Myocyte (in vitro differentiated cells): ENCODE measurements at places on chromosomes 16 and 17. TPM values are rescaled to one million over a fixed set of nuclear protein-coding genes. Genes with fewer than 3 reads are reported as not detected.
A peak's percentile ranks its signal among the peaks of the same experiment; 100 is the strongest.

The SPN gene
- total RNA-seq = not detected in 2 replicates

The FSCN2 gene
- 1.5 and 3.0 TPM in 2 replicates for total RNA-seq

The CDK12 gene
- total RNA-seq = 28.6 and 29.9 TPM in 2 replicates

The CDR2L gene
- total RNA-seq = 22.5 and 23.6 TPM in 2 replicates

GRCh38 chr17:53722407-53722806, 100.3 kb upstream of the KIF2B start:
- peak; percentile 100 for DNase-seq

DNA sequence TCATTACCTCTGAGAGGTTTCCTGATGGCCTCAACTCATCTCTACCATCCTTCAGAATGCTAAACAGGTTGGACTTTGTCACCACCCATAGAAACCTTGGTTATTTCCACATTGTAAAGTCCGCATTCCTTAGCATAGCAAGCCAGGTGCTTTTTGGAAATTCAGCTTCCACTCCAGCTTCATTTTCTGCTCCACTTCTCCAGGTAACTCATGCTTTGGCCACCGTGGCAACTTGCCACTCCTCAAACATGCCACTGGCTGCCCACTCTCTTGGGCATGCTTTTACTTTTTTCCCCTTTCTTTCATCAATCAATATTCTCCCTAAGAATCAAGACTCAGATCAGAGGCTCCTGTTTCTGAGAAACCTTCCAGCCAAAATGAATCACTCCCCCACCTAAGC, 203.3 kb downstream of the CA10 start:
- no peak for DNase-seq

GRCh38 chr16:79329166-79329521, 271.4 kb downstream of the MAF start:
- no peak for DNase-seq

- DNase-seq = no peak
Measured at GRCh38 chr17:70232466-70232865, 63.1 kb downstream of the KCNJ2 start.

GRCh38 chr16:4285167-4285566, 12.3 kb upstream of the TFAP4 start:
- DNase-seq = no peak

DNA sequence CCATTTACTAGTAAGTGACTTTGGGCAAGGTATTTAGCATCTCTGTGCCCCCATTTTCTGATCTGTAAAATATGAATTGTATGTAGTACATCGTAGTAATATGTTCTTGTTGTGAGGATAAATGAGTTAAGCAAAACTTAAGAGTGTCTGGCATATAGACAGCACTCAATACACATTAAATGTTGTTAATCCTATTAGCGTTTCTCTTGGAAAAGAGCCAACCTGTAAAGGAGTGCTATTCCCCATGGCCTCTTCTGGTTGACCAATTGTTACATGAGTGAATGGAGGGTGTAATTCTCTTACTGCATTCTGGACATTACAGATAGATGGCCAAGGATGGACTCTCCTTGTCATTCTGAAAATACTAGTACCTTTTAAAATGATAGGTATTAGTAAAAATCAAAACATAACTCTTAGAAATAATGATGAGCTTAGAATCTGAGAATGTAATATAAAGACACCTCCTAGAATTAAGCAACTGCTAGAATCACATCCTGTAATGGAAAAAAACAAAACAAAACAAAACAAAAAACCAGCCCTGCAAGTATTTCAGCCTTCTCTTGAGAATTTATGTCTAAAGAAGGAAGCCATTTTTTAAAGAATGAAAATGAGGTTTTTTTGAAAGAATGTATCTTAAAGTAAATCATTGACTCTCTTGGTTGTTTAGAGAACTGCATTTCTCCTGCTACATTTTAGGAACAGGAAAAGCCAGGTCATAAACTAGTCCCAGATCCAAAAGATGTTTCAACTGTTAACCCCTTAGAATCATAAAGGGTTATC, 30.5 kb downstream of the IQCK start:
- DNase-seq = no peak

DNA sequence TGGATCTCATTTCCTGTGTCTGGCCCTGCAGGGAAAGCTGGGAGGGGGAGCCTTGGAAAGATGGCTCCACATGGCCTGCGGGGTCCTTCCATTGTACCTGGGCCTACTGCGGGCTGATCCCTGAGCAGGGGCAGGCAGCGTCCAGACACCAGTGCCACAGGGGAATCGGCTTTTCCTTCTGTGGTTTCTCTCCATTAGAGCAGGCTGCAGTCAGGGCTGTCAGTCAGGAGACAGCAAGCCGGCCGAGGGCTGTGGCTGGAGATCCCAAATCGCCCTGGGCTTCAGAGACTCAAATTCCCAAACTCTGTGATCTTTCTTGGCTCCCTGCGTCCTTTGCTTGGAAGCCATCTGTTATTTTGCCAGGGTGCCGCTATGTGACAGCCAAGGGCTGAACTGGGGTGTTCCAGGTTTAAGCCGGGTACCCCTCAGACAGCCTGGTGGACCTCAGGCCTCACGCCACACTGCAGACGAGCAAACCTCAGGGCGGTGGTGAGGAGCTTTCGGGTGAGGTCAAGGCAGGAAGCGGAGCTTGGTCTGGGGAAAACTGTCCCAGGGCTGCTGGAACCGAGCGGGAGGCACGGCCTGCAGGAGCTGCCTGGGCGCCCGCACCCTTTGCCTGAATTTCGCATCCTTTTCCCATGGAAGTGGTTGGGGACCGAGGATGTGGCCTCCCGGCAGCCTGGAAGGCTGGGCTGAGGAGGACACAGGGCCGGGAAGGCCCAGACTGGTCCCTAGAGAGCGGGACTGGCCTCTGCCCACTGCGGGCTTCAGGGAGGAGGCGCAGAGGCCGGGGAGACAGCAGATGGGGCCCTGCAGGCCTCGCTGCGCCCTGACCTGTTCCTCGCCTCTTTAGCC, 1.5 kb upstream of the CPNE7 start:
- DNase-seq = peak; percentile 48

DNA sequence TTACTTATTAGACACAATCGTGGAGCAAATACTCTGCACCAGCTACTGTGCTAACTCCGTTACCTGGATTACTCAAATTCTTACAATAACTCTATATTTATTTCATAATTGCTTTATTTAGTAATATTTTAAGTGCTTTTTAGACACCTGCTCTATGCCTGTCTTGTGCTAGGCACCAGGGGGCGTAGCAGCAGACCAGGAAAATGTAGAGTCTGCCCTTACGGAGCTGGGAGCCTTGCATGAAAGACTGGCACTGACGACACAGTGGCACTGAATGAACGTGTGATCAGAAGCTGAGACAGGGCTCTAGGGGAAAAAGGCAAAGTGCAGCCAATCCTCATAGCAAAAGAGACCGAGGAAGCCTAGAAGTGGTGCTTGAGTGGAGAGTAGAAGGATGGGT, 486.5 kb downstream of the CDH13 start:
- DNase-seq = no peak

GRCh38 chr16:84720177-84720579, 20.4 kb downstream of the USP10 start:
- DNase-seq = no peak

DNA sequence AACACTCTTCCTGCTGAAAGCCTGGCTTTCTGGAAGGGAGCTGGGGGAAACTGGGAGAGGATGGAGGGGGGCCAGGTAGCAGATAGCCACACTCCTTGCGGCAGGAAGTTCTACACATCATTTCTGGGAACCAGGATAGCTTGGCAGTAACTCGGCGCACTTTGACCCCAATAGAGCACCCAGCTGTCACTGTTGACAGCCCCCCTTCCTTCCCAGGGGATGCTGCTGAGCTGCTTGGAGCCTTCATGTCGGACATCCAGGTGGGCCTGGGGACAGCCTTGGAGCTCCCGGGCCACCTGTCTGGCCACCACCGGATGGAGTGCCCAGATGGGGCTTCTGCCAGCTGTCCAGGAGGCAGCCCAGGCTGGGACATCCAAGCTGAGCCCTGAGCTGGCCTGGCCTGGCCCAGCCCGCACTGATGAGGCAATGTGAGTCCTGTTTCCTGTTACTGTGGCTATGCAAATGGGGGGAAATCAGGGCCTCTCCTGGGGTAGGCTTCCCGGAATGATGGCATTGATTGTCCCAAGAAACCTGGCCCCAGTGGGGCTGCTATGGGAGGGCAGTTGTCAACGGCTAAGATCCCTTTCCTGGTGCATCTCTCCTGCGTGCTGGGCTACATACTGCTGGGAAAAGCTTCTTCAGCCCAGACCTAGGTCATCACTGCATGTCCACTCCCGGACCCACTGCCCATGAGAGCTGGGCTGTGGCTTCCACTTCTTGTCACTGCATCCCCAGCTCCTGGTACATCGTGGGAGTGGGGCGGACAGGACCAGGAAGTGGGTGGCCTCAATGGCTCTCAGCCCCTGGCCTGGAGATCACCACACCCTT, 50.0 kb downstream of the SOCS1 start:
- DNase-seq = peak; percentile 29

DNA sequence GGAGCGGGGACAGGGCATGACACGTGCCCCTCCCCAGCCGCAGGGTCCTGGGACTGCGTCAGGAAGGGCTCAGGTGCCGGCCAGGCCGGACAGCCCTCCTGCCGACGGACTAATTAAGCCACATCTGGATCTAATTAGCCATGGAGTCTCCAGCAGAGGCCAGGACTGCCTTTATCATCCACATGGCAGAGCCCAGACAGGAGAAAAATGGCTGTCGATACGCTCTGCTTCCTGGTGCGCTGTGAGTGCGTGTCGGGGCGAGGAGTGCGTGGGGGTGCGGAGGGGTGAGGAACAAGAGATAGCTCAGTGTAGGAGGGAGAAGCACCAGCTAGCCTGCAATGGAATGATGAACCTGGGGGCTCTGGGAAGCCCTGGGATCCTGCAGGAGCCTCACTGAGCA, 218.8 kb downstream of the IRF8 start:
- no peak for DNase-seq

- DNase-seq = no peak
Measured at GRCh38 chr16:89983536-89983935, 35.0 kb downstream of the DEF8 start.

GRCh38 chr16:11456741-11457140, 111.5 kb downstream of the RMI2 start:
- DNase-seq = no peak

GRCh38 chr17:60527701-60528100, 1.7 kb upstream of the APPBP2 start:
- no peak for DNase-seq
